CD4-positive, alpha-beta T cell treated with Interleukin-4 for 1 hour (primary cell): ENCODE measurements at places on chromosomes 1 and 21.
A peak's percentile ranks its signal among the peaks of the same experiment; 100 is the strongest.

- no peak for DNase-seq
Measured at GRCh38 chr1:186239171-186239570, 135.9 kb downstream of the TPR start.

DNA sequence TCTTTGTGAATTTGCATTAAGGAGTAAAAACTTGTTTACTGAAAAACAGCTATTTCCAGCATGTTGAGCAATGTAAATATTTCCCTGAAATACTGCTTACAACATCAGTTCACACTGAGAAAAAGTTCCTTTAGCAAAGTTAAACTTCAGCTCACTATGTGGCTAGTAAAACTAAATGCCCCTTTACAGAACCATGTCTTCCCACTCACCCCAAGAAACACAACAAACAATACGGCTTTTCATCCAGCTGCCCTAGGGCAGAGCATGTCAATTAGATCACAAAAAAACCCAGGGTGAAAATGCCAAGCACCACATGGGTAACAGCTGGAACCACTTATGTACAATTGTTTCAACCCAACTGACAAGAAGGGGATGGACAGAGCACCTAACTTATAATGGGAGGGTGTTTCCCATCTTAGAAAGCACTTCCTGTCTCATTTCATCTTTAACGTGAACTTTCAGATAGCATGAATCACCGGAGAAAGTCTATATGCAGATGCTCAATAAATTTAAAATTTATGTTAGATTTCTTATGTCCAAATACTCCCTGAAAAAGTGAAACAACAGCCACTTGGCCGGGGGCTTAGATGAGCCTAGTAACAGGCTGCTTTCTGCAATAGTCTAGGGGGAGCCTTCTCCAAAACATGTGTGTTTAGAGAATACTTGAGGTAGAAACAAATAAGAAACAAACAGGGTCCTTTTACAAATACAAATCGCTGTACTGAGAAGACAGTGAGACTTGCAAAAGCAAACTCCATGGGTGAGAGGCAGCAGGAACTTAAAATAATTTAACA is 6.6 kb downstream of the NID1 start:
- no peak for DNase-seq

- no peak for DNase-seq
Measured at GRCh38 chr21:25326181-25326580, 281.1 kb downstream of the MRPL39 start.

DNA sequence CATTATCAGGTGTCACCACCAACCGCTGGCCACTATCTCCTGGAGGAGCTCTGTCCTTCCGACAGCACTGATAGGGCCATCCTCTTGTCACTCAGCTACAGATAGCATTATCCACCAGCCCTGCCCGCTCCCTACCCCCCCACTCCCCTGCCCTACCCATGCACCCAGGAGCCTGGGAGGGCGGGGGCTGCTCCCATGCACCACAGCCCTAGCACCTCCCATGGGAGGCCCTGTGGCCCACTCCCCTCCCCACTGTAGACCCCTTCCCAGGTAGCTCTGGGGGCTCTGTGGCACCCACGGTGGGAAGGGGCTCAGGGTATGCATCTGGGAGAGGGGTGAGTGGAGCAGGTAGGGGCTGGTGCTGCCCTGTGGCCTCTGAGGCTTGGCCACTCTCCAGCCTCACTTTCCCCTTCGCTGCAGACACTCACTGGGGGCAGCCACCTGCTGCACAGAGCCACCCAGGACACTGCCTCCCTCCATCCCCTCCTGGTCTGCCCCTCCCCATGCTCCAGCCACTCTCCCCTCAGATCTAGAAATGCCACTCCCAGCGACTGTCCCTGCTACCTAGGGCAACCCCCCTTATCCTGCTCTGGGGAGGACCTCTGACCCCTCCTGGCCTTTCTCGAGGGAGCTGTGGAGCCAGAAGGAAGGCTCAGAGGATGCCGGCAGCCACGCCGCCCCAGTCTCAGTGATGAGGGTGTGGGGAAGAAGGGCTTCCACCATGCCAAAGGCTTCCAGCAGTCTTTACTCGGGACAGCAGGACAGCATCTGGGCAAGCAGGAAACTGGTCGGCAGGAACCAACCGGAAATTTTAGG is 58.5 kb downstream of the WNT9A start:
- no peak for DNase-seq

- no peak for DNase-seq
Measured at GRCh38 chr1:97903626-97904025, 17.2 kb downstream of the DPYD start.

GRCh38 chr1:19385869-19386591 is 73.9 kb downstream of the SLC66A1 start:
- DNase-seq: no peak

- no peak for DNase-seq
Measured at GRCh38 chr1:154940213-154940560, 3.7 kb upstream of the PMVK start.

DNA sequence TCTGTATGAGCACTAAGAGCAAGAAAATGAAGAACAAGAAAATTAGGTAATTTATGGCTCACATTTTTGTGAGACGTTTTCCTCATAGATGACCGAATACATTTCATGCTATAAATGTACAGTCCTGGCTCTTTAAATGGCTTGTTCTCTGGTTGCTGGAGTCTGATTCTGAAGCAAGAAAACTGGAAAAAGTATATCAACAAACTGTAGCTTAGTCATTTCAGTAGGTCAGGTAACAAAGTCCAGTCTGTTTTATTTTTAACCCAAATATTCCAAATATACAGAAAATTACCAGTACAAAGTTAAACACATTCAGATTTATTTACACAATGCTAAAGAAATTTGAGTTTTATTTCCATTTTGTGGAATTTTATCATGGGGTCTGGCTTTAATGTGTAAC is 2.5 kb upstream of the MYBPHL start:
- no peak for DNase-seq

DNA sequence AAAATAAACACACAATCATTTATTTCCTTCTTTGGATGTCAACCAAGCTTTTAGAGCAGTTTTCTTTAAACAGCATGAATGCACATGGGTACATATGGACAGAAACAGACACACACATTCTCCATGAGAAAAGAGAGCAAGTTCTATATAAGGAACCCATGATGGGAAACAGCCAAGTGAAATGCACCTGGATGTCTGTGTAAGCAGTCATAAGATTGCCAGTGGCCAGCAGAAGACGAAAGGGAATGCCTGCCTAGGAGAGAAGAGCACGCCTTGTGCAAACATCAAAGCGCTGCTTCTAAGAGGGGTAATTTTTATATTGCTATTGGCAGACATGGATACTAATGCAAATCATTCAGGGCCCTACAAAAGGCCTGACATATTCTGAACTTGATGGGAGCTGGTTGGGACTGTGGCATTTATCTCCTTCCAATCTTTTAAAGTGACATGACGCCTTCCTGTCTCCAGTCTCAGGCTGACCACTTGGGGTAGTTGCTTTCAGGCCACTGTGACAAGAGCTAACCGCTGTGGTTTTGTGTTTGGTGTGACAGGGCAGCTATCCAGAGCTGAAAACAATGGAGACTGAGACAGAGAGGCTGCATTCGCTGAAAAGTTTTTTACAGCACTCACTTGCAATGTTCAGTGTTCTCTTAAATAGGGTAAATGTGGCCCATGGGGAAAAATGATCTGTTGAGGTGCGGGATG is 75.0 kb upstream of the DPT start:
- DNase-seq: no peak

- DNase-seq: no peak
Measured at GRCh38 chr1:212666116-212666775, 33.4 kb downstream of the BATF3 start.

GRCh38 chr1:32393136-32393535 is 1.1 kb downstream of the BSDC1 start:
- peak; percentile 19 for DNase-seq

- no peak for DNase-seq
Measured at GRCh38 chr21:38979271-38980121, 173.8 kb downstream of the ETS2 start.

DNA sequence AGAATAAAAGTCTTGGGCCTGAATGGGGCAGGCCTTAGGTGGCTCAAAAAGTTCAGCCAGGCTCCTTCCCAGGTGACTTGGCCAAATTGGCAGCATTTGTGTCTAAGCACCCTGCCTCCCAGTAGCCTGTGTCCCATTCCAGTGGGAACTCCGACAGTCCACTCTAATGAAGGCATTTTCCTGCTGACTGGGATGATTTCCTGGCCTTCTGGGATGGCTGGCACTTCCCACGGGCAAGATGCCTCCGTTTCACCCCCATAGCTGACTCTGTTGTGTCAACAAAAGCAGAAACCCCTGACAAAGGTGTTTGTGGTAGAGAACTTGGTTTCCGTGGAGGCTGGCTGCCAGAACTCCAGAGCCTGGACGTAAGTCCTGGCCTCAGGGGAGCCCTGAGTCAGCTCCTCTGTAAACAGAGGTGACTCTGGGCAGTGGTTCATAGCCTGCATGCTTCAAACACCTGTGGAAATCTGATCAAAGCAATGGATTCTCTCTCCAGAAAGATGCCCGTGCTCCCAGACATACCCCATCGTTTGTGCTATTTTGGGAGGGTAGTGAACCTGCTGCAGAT is 36.6 kb downstream of the WNT3A start:
- DNase-seq: peak; percentile 1

- no peak for DNase-seq
Measured at GRCh38 chr1:64251971-64252370, 48.5 kb downstream of the UBE2U start.

GRCh38 chr1:37725851-37726613 is 33.7 kb downstream of the CDCA8 start:
- DNase-seq: no peak

- DNase-seq: no peak
Measured at GRCh38 chr1:20511518-20512428, 3.8 kb upstream of the MUL1 start.

- no peak for DNase-seq
Measured at GRCh38 chr21:29667651-29668050, 272.1 kb downstream of the GRIK1 start.

DNA sequence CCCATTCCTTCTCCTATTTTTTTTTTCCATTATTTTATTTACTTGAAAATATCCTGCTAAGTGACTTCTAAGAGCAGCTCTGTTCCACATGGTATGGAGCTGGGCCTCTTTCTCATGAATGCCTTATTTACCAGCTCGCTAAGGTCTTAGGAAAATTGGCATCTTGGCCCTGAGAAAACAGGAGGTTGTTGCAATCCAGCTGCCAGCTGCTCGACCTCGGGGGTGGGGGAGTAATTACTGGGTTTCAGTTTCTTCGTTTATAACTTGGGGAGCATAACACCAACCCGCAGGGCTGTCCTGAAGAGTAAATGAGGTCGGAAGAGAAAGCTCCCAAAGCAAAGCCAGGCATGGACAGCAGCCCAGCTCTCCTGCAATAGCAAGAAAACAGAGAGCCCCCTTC is 176.3 kb downstream of the AJAP1 start:
- no peak for DNase-seq

DNA sequence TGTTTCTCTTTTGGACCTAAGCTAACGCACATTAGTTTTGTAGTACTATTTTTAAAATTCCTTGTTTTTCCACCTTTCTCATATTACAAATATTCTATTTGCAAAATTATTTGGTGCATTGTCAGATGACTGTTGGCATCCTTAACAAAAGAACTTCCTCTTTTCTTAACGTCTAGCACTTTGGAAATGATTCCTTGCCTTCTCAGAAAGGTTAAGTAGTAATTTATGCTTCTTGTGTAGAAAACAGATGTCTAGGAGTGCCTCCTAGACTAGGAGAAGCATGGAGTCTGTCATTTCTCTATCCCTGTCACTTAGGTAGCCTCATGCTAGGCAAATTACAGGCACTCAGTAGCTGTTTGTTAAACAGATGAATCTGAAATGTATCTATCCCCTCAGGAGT is 64.4 kb downstream of the HSPA13 start:
- no peak for DNase-seq

- no peak for DNase-seq
Measured at GRCh38 chr21:17388226-17388625, 124.6 kb upstream of the CXADR start.

GRCh38 chr21:42237577-42237976 is 18.6 kb downstream of the ABCG1 start:
- no peak for DNase-seq

DNA sequence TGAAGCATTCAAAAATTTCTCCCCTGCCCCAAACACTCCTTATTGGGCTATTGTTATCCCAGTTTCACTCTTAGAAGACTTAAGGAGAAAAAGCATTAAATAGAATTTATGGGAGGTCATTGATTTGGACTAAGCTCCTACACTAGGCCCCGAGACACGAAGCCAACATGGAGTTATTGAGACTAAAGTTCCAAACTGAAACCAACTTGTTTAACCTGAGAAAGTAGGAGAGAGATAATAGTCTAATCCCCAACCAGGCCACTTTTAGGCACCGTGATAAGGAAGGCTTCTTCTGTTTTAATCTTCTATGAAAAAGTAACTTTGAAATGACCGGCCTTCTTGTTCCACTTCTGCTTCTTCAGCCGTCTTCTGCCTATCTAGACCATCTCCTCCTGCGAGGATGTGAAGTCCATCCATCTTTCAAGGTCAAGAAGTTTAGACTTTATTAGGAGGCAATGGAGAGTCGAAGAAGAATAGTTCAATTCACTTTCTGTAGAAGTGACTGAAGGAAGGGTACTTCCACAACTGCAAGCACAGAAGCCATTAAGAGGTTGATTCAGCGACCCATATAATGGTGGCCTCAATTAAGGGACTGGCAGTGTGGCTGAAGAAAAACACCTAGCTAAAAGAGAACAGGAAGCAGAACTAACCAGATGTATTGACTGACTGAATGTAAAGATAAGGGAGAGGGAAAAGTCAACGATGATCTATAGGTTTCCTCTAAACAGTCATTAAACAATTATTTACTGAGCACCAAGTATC is 428.8 kb downstream of the SMYD3 start:
- DNase-seq: no peak

DNA sequence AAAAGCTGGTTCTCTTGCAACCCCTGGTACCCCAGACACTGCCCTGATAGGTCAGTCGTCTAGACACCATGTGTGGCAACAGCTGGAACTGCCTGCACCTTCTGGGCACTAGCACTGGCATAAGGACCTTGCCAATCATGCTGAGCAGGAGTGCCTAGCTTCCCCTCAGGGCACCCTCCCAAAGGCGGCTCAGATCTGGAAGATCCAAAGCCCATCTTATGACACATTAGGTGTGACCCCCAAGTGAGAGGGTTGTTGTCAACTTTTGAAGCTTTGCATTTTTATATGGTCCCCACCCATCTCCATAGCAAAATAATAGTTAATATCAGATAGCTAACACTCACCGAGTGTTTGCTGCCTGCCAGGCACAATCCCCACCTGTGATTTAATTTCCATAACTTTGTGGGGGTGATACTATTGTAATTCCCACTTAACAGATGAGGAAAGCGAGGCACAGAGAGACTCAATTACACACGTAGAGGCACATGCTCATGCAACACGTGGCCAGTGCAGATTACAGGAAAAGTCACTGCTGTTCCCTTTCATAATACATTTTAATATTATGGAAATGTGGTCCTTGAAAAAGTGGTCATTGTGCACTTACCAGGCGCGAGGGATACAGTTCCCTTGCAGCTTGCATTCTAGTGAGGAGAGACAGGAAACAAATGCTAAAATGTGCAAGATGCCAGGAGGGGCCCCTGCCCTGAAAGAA is 25.8 kb downstream of the EXOC8 start:
- DNase-seq: no peak
